ENCODE measurements at places on chromosomes 7 and 10. TPM values are rescaled to one million over a fixed set of nuclear protein-coding genes. Genes with fewer than 3 reads are reported as not detected.

Gene SLC26A5
- 0.24 TPM for polyA plus RNA-seq

DNA sequence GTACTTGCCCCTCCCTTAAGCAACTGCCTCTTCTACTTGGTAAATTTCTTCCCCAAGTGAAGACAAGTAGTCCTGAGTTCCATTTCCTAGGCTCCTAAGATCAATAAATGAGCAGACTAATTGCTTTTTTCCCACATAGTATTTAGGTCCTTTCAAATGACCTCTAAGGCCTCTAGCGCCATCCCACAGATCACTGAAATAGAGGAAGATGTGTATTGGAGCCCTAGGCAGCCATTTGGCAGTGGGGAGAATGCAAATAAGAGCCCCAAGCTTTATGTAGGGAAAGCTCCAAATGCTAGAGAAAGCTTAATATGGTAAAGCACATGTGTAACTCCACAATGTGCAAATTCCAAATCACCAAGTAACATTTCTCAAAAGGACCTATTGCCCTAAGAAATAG, 316.5 kb upstream of the PHF14 start:
- H3K4me3 ChIP-seq, result no peak overlapping the region
- H3K4me1 ChIP-seq, result no peaks in the 10 kb centered on the region
- no peaks in the 10 kb centered on the region for H3K27me3 ChIP-seq
- no peak overlapping the region for H3K27ac ChIP-seq

Gene GBX1
- polyA plus RNA-seq, result not detected

DNA sequence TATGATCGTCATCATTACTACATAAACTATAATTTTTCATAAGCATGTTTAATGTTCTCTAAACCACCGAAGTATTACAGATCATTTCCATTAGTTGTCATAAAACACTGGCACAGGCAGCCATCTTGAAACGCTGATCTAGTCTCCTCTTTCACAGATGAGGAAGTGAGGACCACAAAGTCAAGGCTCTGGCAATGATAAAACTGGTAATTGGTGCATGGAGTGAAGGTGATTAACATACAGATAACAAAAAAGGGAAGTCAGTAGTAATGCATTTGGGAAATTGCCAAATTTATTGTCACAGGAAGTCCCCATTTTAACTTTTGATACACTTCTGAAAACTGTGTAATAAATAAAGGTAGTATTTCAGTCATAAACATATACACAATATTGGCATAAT, 49.3 kb downstream of the FBXL13 start:
- H3K4me3 ChIP-seq, result no peak overlapping the region
- no peaks in the 10 kb centered on the region for H3K4me1 ChIP-seq
- DNase-seq, result no peak
- no peaks in the 10 kb centered on the region for H3K36me3 ChIP-seq
- no peak overlapping the region for H3K27ac ChIP-seq

GRCh38 chr7:35487402-35487801, 207.5 kb downstream of the HERPUD2 start:
- H3K27me3 ChIP-seq, result no peaks in the 10 kb centered on the region
- H3K4me1 ChIP-seq, result no peaks in the 10 kb centered on the region
- H3K4me3 ChIP-seq, result no peak overlapping the region
- no peak overlapping the region for H3K27ac ChIP-seq
- H3K36me3 ChIP-seq, result no peaks in the 10 kb centered on the region

DNA sequence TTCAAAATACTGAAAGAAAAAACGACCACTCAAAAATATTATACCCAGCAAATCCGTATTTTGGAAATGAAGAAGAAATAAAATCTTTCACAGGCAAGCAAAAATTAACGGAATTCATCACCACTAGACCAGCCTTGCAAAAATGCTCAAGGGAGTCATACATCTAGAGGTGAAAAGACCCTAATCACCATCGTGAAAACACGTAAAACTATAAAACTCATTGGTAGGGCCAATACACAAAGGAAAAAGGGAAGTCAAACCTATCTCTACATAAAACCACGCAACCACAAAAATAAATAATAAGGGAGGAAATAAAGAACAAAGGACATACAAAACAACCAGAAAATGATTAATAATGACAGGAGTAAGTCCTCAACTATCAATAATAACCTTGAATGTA, 6.6 kb upstream of the AKR1B1 start:
- no peaks in the 10 kb centered on the region for H3K4me1 ChIP-seq
- no peak overlapping the region for H3K4me3 ChIP-seq
- no peaks in the 10 kb centered on the region for H3K36me3 ChIP-seq
- H3K27me3 ChIP-seq, result peaks cover 2% of the 10 kb centered on the region
- H3K27ac ChIP-seq, result no peak overlapping the region
- no peak for DNase-seq

Gene C7orf57
- polyA plus RNA-seq, result 0.25 TPM

Measured in H1 (cell line).